ENCODE measurements at places on chromosomes 11 and 22.
A peak's percentile ranks its signal among the peaks of the same experiment; 100 is the strongest.

DNA sequence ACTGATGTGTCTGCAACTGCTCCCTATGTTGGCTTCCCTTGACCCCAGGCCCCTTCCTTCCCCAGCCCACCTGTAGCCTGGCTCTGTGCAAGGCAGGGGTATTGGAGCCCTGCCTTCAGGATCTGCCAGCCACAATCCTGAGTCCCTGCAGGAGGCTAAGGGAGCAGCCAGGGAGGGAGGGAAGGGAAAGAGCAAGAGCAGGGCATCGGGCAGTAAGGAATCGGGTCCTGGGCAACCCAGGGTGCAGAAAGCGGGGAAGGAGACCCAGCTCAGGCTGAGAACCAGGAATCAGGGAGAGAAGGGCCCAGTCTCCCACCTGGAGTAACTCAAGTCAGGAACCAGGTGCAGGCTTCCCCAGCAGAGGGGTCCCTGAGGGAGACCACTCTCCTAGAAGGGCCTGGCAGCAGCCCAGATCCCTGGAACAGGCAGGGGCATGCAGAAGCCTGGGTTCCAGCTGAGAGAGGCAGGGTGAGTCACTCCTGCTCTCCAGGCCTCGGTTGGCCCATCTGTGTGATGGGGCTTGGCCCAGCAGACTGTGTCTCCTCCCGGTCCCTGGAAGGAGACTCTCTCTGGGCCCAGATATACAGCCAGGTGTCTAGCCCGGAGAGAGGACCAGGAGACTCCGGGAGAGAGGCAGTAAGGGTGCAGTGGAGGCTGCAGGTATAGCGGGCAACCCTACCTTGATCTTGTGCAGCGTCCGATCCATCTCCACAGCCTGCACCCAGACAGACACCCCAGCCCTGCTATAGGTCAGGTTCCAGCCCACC is 13.4 kb downstream of the STARD10 start:
- DNase-seq: no peak

DNA sequence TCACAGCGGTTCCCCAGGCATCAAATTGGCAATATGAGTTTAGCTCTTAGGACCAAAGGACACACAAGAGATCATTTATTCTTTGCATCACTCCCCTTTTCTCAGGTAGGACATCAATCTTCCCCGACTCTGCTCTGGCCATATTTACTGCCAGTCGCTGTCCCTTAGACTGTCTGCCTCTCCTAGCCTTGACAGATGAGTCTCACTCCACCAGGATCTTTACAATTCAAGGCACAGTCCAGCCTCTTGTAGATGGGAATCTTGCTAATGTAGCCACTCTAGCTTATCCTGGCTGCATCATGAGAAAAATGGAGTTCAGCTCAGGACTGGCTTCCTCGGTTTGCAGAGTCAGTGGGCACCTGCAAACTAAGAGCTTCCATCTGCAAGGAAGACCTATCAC is 915.2 kb downstream of the NTM start:
- no peak for DNase-seq

DNA sequence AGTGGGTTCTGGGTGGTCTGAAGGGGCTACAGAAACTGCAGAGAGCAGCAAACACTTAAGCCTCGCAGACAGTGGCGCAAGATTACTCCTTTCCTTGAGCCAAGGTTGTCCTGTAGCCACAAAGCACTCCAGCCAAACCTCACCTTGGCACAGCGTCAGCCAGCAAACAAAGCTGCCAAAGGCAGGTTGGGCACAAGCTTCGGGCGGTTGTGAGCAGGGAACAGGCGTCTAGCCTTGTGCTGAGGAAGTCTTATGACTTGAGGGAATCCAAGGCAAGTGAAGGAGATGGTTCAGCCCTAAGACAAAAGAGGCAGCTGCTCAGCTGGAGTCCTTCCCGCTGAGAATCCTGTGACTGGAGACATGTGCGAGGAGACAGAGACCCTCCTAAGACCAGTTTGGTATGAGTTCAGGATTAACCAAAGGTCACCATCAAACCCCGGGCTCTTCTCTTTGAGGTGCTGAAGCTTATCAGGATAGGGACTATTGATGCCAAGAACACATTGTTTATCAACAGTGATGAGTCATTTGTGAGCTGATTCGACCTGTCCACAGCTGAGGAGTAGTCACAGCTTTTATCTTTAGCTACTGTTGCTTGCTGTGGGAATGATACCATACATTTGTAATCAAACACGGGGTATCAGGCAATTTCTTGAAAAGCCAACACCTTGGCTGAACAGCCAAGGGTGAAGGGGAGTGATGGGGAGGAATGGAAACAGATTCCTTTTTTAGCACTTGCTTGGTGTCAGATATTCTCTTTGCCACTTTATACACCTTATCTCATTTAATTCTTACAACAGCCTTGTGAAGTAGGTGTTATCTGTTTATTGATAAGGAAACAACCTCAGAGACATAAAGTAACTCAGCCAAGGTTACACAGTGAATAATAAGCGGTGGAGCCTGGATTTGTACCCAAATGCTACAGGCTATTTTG is 4.6 kb downstream of the ADM start:
- DNase-seq: no peak

DNA sequence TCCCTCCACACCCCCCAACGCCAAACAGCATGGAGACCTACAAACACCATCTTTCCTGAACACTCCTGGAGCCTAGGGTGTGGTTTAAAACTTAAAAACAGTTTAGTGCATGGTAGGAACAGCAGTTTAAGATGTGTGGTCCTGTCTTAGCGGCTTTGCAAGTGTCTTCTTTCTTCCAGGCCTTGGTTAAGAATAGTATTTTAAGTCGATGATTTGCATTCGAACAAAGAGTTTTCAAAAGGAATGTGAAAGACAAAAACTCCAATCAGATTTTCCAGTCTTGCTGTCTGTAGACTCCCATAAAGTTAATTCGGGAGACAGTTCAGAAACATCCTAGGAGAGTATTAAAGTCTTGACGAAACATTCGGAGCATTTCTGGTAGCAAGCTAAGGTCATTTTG is 3.7 kb downstream of the FGF4 start:
- DNase-seq: no peak

GRCh38 chr22:31099386-31099785 is 8.0 kb downstream of the SELENOM start:
- no peak for DNase-seq

DNA sequence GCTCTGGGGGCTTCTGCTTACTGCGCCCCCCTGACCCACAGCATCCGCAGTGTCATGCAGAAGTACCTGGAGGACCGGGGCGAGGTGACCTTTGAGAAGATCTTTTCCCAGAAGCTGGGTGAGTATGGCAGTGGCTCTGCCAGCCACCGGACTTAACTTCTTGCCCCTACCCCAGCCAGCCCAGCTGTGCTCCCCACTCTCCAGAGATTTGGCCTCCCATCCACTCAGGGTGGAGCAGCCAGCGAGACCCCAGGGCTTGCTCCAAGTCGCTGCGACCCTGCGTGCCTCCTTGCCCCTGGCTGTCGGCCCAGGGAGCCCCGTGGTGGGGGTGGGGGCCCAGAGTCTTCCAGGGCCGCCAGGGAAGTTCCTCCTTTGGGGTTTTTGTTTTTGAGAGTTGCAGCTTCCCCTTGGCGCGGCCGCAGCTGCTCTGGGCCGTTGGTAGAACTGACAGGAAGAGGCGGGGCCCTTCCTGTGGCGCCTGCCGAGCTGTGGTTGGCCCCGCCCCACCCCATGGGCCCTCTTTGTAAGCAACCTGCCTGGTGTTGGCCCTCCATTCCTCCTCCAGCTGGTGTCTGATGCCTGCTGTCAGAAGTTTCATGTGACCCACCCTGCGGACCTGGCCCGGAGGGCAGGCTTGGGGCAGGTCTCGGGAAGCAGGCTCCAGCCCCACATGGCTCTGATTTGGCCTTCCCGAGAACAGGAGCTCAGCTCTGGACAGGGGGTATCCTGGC is 11.1 kb downstream of the GRK2 start:
- DNase-seq: peak; percentile 67

GRCh38 chr11:95766701-95767100 is 22.9 kb downstream of the FAM76B start:
- no peak for DNase-seq

DNA sequence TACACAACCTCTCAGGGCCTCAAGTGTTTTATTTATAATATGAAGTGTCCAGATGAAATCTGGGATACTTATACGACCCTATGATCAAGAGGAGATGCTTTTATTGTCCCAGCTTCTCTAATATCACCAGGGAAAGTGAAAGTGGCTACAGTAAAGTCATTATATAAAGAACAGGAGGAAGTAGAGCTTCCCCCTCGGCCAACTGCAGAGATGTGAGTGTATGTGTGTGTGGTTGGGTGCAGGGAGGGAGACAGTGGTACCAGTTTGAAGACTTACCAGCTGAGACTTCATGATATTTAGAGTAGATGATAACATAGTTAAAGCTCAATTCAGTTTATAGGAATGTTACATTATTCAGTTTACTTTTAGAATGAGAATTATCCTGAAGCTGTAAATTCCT is 373.6 kb upstream of the DDI1 start:
- DNase-seq: no peak

- DNase-seq: no peak
These were observed 345.6 kb downstream of the DLG2 start for GRCh38 chr11:85281550-85281949.
